Activated T-cell treated with anti-CD3 and anti-CD28 coated beads for 48 hours (primary cell): ENCODE measurements at places on chromosomes 3 and 15.

GRCh38 chr15:58260725-58261267, 122.6 kb downstream of the AQP9 start:
- DNase-seq = no peak

DNA sequence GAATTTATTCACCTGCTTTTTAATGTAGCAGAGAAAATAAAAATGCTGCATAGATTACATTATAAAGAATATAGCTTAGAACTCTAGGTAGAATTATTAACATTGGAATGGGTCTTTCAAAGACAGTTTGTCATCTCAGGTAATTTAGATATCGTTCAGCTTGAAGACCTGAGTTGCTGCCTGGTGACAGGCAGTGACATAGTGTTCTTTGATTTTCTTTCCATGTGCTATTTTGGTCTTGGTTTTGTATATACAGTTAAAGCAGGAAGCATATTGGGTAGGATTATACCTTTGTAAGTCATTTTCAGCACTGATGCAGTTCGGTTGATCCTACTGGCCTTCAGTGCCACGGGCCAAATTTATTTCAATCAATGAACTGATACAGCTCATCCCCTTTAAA, 98.7 kb downstream of the BBX start:
- DNase-seq = no peak

GRCh38 chr15:68032672-68033071, 21.4 kb upstream of the PIAS1 start:
- no peak for DNase-seq

- DNase-seq = no peak
These were observed 94.0 kb downstream of the ETFA start for GRCh38 chr15:76217029-76217881.

DNA sequence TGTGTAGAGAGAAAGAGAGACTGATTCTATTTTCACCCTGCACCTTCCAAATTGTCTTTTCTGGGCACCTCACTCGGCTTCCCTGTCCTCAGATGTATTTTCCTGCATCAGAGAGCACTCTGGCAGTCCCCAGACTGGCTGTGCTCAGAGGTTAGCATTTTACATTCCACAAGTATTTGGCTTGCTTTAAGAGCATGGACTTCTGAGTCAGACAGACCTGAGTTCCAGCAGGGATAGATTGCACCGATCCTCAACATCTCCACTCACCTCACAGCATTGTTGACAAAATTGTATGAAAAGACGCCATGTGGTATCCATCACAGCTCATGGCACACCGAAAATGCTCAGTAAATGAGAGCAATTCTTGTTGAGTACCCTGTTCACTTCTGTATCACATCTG, 45.6 kb downstream of the SST start:
- no peak for DNase-seq

GRCh38 chr3:133840767-133841166, 35.2 kb downstream of the SRPRB start:
- no peak for DNase-seq

DNA sequence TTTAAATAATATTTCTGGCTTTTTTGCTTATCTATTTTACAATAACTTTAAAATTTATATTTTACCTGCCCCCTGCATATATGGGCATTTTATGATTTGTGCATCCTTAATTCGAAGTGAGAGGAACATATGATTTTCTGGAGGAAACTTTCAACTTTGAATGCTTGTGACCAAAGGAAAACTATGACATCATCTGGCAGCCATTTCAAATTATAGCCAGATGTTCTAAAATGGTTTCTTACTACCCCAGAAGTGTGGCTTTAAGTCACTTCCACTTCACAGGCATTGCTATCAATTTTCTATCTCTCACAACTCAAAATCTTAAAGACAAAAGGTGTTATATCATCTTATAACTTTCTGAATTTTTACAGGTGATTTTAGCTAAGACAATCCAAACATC, 508.8 kb downstream of the RBMS3 start:
- no peak for DNase-seq

GRCh38 chr3:126349611-126350501, 7.4 kb downstream of the KLF15 start:
- no peak for DNase-seq

DNA sequence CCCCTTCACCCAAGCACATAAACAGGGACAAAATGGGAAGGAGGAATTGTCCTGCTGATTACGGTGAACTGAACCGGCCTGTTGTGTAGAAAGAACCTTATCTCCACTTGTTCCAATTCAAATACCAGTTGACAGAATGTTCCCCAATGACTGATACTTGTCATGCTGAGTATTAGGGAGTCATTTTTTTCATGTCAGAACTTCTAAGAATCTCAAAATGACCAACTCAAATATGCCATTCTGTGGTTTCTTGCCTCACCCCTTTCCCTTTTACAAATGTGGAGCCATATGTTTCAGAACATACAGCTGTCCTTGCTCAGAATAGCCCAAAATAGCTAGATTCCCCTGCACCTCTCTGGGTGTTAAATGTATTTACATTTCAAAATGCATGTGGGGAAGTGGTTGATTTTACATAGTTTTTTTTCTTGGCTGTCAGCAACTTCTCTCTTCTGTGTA, 405.9 kb upstream of the TBL1XR1 start:
- DNase-seq = no peak

GRCh38 chr3:24965706-24966385, 462.2 kb upstream of the RARB start:
- DNase-seq = no peak

DNA sequence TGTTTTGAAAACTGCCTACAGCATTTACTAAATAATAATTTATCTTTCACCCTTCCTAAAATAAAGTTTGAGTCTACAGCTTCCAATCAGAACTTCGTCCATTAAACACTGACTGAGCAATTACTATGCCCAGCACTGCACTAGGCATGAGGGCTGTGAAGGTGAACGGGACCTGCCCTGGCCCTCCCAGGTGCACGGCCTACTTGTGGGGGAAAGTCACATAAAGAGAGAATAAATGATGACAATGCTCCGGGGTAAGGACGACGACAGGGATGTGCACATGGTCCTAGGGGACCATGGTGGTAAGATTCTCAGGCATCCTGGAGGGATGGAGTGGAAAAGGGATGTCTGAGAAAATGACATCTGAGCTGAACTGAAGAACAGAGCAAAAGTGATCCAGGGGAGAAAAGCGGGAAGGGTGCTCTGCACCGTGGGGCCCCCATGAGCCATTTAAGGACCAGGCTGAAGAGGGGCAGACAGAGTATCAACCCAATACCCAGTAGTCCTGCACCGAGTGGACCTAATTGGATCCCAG, 11.5 kb downstream of the PLA2G4F start:
- no peak for DNase-seq

DNA sequence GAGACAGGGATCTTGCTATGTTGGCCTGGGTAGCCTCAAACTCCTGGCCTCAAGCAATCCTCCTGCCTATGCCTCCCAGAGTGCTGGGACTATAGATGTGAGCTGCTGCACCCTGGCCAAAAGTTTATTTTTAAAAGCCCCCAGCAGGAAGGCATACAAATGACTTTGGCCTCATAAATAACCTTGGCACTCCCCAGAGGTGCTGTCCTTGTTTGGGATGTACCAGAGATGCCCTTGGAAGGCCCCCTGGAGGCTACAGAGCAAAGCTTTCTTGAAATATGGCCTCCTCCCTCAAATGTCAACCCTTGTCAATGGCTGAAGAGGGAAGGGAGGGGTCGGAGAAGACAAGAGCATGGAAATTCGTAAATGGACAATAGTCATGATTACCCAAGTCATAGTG, 14.0 kb upstream of the RTP3 start:
- DNase-seq = no peak

DNA sequence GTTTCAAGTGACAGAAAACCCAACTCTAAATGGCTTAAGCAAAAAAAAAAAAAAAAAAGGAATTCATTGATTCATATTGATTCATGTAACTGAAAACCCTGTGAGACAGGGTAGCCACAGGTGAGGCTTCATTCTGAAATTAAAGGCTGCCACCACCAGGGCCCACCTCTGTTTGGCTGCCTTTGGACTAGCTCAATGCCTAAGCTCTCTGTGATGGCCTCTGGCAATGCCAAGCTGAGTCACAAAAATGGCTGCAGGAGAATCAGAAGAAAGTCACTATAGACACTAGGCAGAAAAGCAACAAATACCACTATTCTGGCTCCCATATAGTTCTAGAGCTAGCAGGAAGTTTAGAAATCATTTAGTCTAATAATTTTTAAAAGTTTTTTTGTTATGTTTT, 38.2 kb upstream of the GYG1 start:
- DNase-seq = no peak

DNA sequence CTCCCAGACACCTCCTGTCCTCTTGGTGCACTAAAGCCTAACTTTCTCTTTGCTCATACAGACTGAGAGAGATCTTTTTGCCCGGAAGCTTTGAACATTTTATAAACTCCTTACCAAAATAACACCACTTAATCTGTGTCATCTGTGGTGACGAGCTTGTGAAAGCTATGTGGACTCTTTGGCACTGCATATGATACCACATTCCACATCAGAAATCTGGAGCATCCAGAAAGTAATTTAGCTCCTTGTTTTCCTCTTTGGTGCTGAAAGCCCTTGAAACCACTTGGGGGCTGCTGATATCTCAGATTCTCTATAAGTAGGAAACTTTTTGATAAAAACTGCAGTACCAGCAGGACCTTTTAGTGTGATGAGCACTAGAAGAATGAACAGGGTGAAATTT, 128.3 kb downstream of the ALCAM start:
- DNase-seq = no peak

GRCh38 chr3:42493798-42494151, 8.7 kb upstream of the VIPR1 start:
- DNase-seq = no peak

- no peak for DNase-seq
These were observed 2.8 kb downstream of the FYCO1 start for GRCh38 chr3:45992821-45993221.

GRCh38 chr3:146838221-146838620, 233.1 kb upstream of the PLSCR5 start:
- DNase-seq = no peak

DNA sequence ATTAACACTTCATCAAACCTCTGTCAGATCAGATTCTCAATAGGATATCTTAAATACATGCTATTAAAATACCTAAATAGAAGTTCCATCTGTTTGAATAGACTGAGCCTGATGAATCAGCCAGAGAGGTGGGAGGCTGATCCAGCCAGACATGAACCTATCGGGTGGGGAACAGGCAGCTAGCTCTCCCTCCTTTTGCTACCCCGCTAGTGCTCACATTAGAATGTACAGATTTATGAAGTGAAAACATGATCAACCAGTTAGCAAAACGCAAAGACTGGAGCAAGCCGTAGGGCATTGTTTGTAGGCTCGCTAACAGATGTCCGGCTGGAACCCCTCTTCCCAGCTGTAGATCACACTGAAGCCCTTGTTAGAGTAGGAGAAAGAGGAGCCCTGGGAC, 54.4 kb downstream of the GTF2E1 start:
- DNase-seq = no peak

DNA sequence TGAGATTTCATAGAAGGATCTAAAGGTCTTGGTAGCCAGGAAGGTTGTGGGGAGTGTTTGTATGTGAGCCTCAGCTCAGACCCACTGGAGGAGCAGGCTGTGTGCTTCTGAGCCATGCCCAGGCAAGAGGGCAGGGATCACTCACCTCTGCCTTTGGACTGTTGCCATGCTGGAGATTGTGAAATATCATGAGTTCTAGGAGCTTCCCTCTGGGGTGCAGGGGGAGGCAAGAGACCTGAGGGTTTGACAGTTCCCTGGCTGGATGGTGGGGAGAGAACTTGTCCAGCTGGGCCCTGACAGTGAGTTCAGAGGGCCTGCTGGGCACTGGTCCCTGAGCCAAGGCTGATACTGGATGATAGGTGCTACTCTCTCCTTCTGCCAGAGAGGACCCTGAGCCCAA, 6.0 kb downstream of the SLC6A1 start:
- DNase-seq = no peak

GRCh38 chr3:39126532-39127071, 19.1 kb downstream of the TTC21A start:
- no peak for DNase-seq

GRCh38 chr3:85148036-85148435, 189.2 kb downstream of the CADM2 start:
- no peak for DNase-seq

DNA sequence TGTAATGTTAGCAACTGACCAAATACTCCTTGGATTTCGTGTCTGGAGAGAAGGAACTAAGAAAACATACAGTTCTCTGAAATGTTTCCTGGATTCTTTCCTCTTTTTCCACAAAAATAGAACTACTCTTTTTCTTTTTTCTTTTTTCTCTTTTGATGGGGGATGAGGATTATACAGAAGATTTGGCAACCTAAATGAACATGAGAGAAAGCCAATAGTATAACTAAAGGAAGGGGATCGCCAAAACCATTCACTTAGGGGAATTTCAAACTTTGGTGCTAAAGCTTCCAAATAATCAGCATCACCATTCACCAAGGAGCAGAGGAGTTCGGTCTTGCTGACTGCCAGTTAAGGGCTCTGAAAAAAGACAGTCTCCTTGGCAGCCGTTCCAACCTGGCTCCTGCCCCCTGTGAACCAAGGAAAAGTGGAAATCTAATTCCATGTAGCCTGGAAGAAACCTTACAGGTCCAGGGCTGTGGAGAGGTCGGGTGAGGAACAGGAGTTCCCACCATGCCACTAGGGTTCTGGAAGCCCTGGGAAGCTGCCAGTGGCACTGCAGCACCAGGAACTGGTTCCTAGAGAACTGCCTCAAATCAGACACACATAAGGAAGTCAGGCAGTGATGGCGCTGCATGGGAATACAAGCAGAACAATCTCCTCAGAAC, 176.9 kb downstream of the TNIK start:
- DNase-seq = no peak

- DNase-seq = no peak
These were observed at the start of gene CD86 for GRCh38 chr3:122055215-122055614. CD86 (plus strand) TSS chr3:122055362; CDS start chr3:122055490, 128 bp downstream.

DNA sequence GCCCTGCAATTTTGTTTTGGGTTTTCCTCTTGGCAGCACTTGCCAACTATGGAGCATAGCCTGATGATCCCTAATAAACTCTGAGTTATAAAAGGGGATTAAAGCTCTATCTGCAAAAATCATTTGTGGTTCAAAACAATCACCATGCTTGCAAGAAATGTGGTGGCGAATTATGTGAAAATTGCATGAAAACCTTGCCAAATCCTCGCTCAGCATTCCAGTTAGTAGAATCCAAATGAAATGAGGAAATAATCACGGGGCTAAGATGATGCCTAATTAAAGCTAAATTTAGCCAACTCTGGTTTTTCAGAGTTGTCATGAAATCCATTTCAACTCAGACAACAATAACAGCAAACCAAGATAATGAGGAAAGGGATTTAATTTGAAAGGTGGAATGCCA, 73.0 kb upstream of the PROK2 start:
- no peak for DNase-seq

GRCh38 chr3:195080125-195080524, 190.8 kb downstream of the XXYLT1 start:
- DNase-seq = no peak

GRCh38 chr3:193809106-193809505, 216.1 kb downstream of the OPA1 start:
- DNase-seq = no peak

DNA sequence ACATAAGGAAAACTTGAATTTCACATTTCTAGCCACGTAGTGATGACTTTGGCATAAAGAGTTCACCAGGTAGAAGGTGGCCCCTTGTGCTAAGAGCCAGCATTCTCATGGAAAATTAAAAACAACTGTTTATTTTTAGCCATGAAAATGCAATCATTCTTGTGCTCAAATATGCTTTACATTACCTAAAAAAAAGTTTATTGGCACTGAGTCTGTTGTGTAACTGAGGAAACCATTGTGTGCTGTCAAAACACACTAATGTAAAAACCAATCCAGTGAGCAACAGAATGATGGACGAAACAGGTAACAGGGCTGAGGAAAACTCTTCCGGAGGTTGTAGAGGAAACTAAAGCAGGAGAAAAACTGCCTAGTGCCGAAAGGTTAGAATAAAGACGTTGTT, 287.0 kb upstream of the TMC3 start:
- DNase-seq = no peak

GRCh38 chr3:27253391-27253790, 115.8 kb downstream of the NEK10 start:
- no peak for DNase-seq
